Stimulated activated CD4-positive, alpha-beta T cell treated with anti-CD3 and anti-CD28 coated beads, Interleukin-12 subunit alpha, Interleukin-12 subunit beta, amount 100 ng/mL, for 24 hours (primary cell): ENCODE measurements at places on chromosomes 7 and 10.

DNA sequence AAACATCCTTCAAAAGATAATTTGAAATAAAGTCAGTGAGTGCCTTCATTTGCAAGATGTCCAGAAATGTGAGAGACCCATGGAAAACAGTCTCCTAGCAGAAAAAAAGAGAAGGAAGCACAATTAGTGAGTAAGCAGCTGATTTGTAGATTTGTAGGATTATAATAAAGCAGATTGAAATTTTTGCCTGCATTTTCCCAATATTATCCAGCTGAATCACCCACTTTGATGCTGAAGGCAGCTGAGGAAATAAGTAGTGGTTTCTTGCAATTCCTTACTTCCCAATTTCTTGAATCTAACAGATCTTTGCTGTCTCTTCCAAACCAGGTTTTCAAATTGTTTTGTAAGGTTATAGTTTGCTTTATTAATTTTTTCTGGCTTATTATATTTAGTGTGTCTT, 181.4 kb downstream of the GNAT3 start:
- no peak for DNase-seq

DNA sequence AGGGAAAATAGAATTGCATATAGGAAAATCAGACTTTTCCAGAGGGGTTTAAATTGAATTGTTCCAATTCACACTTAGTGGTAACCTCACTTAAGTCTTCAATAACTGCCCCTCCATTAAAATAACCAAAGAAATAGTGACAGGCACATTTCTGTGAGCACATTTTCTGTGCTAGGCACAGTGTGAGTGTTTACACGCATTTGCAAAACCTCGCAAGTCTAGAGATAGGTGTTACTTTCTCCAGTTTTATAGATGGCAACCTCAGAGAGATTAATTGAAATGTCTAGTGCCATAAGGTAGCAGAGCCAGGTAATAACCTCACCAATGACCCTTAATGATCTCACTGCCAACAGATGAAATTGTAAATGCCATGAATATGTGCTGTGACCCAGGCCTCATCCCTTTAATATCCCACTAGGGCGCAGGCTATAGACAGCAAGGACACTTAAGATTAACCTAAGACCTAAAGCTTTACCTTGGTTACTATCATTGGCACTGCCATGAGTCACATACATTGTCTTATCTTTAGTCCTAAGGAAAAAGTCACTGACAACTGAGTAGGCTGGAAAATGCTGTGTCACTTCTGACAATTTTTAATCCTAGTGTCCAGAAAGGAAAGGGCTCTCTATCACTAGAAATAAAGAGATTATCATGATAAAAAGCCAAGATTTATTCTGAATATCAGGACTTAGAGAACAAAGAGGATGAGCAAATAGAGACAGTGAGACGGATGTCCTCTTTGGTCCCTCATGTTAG, 187.8 kb downstream of the PPP1R17 start:
- no peak for DNase-seq

DNA sequence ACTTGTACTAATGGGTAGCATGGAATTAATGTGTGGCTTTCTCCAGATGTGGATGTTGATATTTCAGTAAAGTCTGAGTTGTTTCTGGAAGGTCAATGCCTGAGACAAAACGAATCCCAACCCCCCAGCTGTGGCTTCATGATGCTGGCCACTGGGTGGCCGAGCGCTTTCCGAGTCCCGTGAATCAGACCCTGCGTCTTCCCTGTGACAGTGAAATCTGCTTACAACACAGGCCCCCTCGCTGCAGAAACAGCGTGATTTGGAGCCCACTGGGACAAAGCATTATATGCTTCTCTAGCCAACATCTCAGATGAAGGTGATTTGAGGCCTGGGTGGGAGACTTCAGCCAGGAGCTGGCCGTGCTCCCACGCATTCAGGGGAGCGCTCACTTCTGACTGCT, 124.7 kb downstream of the WDR37 start:
- no peak for DNase-seq

GRCh38 chr7:80593869-80594586, 44.4 kb upstream of the CD36 start:
- no peak for DNase-seq

GRCh38 chr7:111605246-111605645, 43.0 kb upstream of the IMMP2L start:
- no peak for DNase-seq

DNA sequence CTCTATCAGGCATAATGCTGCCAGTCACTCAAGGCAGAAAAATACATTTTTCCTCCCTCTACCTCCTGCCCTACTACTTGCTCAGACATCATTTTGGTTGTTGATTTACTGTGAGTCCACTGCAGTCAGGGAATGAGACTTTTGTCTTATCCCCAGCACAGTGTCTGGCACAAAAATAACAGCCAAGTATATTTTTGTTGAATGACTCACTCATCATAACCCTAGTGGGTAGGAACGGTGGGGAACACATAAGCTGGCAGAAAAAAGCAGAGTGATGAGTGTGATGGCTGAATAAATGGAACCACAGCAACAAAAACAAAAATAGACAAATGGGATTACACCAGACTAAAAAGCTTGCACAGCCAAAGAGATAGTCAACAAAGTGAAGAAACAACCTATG, 65.8 kb upstream of the LAMB4 start:
- no peak for DNase-seq

GRCh38 chr10:61000769-61001730, 57.1 kb upstream of the RHOBTB1 start:
- no peak for DNase-seq

DNA sequence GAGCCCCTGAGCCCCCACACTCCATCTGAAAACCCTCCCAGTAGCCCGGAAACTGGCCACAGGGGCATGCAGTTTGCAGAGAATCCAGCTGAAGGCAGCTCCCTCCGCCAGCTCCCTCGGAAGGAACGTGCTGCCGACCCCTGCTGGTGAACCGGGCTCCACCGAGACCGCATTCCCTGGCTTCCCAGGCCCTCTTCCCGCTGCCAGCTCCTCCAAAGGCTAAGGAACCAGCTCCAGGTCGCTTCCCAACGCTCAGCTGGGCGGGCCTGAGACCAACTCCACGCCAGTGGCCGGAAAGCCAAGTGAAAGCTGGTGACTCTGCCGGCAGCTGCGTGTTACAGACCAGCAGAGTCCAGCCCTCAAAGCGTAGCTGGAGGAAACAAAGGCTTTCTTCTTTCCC, 35.8 kb downstream of the GPER1 start:
- no peak for DNase-seq

- DNase-seq, result no peak
Observed at GRCh38 chr10:28938745-28939144, 261.4 kb downstream of the BAMBI start.

DNA sequence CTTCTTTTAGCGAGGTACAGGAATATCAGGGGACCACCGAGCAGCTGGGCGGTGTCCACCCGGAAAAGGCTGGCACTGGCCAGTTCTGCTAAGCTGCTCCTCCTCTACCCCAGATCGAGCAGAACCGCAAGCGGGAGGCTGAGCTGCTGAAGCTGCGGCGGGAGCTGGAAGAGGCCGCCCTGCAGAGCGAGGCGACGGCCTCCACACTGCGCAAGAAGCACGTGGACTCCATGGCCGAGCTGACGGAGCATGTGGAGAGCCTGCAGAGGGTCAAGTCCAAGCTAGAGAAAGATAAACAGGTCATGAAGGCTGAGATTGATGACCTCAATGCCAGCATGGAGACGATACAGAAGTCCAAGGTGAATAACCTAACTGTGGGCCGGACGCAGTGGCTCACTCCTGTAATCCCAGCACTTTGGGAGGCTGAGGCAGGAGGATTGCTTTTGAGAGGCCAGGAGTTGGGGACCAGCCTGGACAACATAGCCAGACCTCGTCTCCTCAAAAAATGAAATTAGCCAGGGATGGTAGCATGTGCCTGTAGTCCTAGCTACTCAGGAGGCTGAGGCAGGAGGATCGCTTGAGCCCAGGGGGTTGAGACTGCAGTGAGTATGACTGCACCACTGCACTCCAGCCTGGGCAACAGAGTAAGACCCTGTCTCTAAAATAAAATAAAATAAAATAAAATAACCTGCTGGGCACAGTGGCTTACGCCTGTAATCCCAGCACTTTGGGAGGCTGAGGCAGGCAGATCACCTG, 15.3 kb downstream of the MYH16 start:
- no peak for DNase-seq

DNA sequence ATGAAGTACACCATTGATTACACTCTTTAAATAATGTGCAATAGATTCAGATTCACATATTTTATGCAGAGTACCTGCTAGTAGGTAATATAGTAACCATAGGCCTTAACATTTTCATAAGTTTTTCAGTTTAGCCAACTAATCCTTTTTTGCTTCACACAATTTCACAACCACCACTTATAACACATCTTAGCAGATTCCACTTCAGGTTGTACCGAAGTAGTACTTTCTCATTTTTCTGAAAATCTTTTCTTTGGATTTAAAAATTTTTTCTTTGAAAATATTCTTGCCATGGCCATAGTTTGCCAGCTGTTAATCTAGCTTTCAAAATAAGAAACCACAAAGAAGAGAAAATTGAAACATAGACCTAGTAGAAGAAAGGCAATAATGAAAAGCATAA, 203.1 kb downstream of the MGMT start:
- DNase-seq, result no peak

DNA sequence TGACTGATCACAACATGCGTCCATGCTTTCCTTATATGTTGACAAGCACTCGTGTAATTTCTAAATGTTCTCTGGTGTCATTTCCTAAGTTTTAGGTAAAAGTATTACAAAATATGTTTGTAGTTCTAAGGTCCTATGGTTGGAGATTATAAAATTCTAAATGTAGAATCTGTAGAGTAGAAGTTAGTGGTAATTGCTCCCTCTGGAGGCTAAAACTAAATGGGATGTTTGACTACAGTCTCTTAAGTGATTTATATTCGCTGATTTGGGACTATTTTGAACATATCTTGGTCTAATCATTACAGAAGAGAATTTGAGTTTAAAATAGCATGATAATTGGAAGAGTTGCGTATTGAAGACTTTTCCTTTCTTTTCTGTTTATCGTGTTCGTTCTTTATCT, 74.1 kb downstream of the ZMYND11 start:
- DNase-seq, result no peak

GRCh38 chr10:74906611-74907198, 80.3 kb downstream of the KAT6B start:
- no peak for DNase-seq

DNA sequence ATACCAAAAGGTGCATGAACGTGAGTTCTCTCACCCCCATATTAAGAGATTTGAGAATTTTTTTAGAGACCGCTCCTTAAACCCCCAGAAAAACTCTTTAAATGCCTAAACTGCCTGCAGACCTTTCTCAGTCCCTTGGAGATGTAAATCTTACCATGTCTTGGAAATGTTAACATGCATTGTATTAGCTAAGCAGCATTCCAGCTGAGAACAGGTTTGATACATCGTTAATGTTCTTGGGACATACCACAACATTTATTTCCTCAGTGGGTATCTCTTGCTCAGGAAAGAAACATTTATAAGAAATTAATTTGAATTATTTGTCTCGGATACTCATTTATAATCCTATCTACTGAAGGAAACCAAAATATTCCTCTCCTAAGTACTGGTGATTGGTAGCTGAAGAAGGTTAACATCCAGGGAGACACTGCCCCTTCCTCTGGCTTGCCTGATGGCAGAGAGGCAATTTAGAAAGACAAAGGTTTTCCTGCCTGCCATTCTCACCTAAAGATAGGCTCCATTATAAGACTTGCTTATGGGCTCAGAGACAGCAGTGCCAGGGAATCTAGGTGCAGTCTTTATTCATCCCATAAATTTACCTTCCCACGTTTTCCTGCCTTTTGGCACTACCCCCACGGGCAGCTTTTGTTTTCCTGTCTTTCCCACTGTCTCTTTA, 141.2 kb downstream of the COBL start:
- DNase-seq, result no peak

GRCh38 chr10:126889421-126889820, 15.8 kb upstream of the DOCK1 start:
- no peak for DNase-seq

DNA sequence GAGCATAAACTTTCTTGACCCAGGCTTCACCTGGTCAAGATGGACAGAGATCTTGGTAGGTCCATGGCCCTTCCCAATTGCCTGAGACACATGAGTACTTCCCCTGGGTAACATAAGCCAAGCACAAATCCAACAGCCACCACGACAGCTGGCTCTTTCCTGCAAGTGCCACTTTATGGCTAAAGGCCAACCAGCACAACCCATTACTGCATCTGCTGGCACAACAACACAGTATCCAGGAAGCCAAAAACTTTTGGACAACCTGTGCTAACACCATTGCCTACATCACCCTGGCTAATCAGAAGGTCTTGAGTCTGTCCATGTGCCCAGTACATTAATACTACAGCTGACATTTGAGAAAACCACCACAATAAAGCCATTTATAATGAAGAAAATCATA, 548.0 kb upstream of the SEMA3D start:
- DNase-seq, result no peak

GRCh38 chr7:70489813-70490212, 642.1 kb upstream of the GALNT17 start:
- DNase-seq, result no peak

DNA sequence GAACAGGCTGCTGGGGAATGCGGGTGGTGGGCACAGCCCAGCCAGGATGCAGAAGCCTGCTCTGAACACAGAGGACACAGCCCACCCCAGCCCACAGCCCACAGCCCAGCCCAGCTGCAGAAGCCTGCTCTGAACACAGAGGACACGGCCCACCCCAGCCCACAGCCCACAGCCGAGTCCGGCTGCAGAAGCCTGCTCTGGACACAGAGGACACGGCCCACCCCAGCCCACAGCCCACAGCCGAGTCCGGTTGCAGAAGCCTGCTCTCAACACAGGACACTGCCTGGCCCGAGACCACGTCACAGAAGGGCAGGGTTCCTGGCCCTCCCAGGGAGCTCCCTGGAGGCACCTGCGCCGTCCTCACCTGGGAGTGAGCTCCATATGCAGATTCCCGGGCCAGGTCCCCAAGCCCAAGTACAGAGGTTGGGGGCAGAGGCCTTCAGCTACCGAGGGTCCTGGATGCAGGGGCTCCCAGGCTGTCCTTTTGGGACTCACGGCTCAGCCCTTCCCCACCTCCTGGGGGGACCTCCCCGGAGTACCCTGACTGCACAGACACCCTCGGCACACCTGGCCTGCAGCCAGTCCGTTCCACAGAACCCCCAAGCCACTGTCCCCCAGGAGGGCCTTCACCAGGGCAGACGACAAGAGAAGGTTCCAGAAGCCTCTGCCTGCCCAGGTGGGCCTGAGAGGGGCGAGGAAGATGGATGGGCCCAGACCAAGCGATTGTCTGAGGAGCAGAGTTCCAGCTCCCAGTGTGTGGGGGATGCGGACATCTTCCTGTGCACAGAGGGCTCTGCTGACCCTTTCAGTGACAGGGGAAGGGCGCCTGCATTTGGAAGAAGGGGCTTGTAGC, 23.7 kb upstream of the FOXL3 start:
- DNase-seq, result no peak

- DNase-seq, result no peak
Observed at GRCh38 chr10:69093933-69094332, 6.0 kb downstream of the SRGN start.

- no peak for DNase-seq
Observed at GRCh38 chr10:58723966-58724365, 211.3 kb downstream of the BICC1 start.

DNA sequence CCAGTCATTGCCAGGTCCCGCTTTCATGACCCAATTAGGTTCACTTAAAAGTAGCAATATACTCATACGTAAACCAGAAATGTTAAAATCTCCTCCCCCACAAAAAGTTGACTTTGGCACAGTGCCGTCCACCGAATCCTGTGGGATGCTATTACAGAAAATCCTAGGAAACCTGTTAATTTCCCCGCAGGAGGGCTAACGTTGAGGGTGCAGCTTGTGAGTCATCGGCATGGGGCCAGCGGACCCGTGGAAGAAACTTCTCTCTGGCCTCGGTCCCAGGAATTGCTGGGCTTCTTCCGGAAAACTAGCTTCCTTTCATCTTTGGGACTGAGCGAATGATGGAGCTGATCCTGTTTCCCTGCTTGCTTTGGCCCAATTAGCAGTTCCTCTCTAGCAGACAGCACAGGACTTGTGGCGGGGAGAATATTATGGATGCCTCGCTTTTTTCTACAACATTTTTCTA, 13.5 kb downstream of the CRYGN start:
- DNase-seq, result no peak
